ENCODE measurements at places on chromosomes 2 and 18.

DNA sequence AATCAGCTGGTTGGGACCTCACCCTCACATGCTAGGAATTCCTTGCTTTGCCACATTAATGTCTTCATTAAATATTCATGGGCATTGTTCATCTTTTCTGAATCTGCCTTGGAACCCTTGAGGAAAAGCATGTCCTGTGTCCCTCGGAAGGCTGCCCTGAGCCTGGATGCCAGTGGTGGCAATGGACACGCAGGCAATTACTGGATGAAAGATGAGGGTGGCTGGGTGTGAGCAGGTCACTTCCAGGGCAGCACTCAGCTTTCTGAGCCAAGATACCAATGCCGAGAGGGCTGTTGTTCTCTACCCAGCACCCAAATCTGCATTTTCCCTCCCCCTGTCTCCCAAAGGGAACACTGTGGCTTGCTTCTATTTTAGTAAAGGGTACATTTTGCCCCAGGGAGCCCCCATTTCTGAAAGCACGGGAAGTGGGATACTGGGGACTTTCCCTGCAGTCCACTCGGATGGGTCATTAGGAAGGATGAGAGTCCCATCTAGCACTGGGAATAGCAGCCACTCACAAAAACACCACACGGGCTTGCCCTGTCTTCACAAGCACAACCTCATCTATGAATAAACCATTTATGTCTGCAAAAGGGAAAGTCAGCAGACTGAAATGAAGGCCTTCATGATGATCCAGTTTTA lies 234.8 kb downstream of the SOX11 start:
- DNase-seq: no peak

GRCh38 chr2:202718614-202719013 lies 83.8 kb downstream of the FAM117B start:
- no peak for DNase-seq

GRCh38 chr2:70214953-70215549 lies 24.2 kb upstream of the C2orf42 start:
- no peak for DNase-seq

- DNase-seq: no peak
These were observed 59.2 kb downstream of the CCDC141 start for GRCh38 chr2:178990533-178991241.

- DNase-seq: no peak
These were observed 166.8 kb downstream of the ANKRD30B start for GRCh38 chr18:14914771-14915170.

GRCh38 chr2:207967121-207967520 lies 58.2 kb downstream of the PLEKHM3 start:
- DNase-seq: no peak

- DNase-seq: no peak
These were observed 547.6 kb downstream of the CPS1 start for GRCh38 chr2:211103989-211104388.

DNA sequence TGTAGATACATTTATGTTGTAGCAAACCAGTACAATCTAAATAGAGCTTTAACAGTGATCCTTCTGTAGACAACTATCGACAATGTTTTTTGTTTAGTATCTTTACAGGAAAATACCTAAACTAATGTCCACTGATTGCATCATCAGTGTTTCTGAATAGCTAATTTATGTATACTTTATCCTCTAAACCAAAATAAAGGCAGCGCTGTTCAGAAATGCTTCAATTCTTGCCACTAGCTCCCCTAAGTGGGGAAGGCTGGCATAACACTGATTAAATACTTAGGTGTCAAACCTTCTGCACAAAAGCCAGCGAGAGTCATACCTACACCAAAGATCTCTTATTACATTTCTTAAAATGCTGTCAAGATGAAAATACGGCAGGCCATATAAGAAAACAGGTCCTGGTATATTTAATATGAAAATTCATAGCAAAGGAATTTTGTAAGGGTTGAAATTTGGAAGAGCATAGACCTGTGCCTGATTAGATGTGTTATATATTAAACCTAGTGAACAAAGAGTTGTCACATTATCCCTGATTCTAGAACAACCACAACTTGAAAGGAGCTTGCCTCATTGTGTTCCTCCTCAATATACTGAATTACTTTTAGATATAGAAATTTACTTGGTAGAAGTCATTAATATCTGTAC lies 1693.4 kb upstream of the SLC39A10 start:
- DNase-seq: no peak

- DNase-seq: no peak
These were observed 76.3 kb upstream of the ZCCHC2 start for GRCh38 chr18:62446511-62446910.

GRCh38 chr2:128746356-128746755 lies 427.7 kb upstream of the HS6ST1 start:
- DNase-seq: no peak

GRCh38 chr18:22933966-22934423 lies 867 bp downstream of the RBBP8 start:
- DNase-seq: no peak

DNA sequence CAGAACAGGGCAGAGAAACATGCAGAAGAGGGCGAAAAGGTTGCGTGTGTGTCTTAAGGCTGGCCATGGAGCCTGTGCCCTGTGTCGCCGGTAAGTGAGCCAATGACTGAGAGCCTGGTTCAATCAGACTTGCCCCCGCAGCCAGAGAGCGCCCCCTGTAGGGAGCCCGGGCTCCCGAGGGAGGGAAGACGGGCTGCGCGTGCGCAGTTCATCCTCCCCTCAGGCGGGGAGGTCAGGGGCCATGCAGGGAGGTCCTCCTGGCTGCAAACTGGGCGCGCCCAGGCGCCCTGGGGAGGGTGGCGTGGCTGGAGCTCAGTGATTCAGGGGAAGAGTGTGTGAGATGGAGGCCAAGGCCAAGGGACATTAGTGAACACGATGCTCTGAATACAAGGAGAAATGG lies 276.6 kb downstream of the PHLPP1 start:
- no peak for DNase-seq

- no peak for DNase-seq
These were observed 24.8 kb upstream of the CRIM1 start for GRCh38 chr2:36330473-36331395.

DNA sequence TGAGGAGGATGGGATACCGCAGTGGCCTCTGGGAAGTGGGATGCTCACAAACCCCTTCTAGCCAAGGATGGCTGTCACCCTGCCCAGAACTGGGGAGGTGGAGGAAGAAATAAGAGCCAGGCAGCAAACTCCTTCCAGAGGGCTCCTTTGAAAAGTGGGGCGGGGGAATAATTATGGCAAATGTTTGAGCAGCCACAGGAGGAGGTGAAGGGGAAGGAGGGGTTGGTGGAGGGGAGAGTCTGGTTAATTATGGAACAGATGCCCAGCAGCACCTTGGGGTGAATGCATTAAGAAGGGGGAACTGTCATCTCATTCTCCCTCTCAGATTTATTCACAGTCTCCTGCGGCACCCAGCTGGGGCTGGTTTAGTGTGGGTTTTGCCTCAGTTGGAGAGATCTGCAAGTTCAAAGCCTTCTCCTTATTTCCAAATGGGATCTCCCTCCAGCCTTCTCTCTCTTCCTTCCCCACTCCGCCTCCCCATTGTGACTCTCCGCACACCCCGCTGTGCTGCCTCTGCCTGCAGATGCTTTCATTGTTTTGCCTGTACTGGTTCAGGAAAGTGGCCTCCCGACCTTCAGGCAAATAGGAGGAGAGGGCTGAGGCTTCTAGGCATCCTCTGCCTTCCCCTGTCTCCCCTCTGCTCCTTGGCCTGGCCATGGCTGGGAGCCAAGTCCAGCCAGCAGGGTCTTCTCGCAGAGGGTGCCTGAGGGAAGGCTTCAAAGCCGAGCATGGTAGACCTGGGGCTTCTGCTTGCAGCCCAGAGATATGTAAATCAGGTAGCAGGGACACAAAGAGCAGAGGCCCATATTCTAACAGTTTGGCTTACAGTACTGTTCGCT lies 457.2 kb upstream of the MEX3C start:
- DNase-seq: no peak

All from activated CD4-positive, alpha-beta T cell treated with anti-CD3 and anti-CD28 coated beads, Interleukin-2, amount 10 ng/mL, durations not matched to agents 7 days and 5 days (primary cell).